NCI-H82 (cell line): ENCODE measurements at places on chromosomes 1 and 21.

DNA sequence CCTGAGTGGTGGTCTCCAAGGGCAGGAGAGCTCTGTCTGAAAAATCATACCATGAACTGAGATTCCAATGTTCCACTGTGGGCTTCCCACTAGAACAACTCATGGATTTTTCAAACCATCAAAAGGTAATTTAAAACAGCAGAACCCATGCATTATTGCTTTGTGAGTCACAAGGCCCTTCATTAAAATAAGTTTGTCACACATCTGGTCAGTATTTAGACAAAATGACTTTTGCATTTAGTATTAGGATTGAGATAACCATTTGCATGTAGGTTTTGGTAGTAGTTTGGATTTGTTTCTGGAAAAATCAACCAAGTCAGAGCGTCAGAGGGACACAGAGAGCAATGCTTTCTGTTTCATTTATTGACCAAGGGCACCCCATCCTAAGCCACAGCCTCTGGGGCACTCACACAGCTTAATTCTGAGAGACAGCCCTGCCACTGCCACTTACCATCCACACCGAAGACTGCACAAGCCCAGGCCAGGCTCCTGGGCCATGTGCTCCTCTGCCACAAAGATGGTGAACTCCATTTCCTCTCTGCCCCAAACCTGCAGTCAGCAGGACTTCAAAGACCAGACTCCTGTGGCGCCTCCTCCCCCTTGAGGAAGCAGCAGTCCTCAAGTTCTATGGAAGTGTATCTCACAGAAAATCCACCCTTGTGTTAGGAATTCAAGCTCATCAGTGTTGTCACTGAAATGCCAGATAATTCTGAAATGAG lies 132.6 kb upstream of the DUSP10 start:
- peak; percentile 19 for DNase-seq

DNA sequence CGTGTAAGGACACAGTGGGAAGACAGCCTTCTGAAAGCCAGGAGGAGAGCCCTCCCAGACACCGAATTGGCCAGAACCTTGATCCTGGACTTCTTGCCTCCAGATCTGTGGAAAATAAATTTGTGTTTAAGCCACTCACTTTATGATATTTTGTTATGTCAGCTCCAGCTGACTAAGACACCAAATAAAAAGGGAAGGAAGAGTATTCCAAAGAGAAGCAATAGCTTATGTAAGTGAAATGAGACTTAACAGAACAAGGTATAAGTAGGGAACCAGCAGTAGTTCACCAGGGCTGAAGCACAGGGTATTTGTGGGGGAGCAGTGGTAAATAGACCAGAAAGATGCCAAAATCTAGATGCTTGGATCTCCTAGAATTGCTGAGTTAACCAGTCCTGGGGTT lies 94.2 kb upstream of the WLS start:
- DNase-seq = no peak

DNA sequence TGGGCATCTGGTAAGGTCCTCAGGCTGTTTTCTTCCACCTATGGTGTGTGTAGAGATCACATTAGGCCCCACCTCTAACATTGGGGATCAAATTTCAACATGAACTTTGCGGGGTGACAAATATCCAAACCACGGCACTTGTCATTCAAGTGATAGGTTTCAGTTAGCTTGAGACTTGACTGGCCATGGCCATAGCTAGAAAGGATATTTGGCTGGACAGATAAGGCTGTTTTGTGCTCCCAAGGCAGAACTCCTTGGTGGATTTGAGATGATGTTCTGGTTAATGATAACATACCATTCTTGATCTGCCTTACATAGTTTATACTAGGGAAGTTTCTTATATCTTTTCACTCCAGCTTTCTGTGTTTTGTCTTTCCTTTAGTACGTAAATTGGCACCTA lies 48.5 kb downstream of the CELF3 start:
- no peak for DNase-seq

DNA sequence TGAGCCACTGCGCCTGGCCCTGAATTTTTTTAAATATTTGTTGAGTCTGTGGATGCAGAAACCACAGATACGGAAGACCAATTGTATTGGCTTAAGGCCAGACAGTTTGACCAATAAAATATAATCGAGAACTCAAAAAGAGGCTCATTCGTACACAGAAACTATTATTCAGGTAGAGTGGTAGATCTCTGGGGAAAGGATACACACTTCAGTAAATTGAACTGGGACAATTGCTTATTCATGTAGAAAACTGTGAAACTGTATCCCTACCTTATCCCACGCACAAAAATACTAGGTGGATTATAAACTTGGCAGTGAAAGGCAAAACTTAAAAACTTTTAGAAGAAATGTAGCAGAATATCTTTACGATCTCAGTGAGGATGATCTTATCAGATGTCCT lies 25.0 kb upstream of the SHE start:
- no peak for DNase-seq

GRCh38 chr1:237911911-237912310 lies 21.2 kb upstream of the ZP4 start:
- DNase-seq = no peak

- no peak for DNase-seq
Observed at GRCh38 chr1:78624035-78624434, 3.8 kb downstream of the IFI44L start.

- no peak for DNase-seq
Observed at GRCh38 chr21:41189150-41189745, 21.3 kb downstream of the BACE2 start.

DNA sequence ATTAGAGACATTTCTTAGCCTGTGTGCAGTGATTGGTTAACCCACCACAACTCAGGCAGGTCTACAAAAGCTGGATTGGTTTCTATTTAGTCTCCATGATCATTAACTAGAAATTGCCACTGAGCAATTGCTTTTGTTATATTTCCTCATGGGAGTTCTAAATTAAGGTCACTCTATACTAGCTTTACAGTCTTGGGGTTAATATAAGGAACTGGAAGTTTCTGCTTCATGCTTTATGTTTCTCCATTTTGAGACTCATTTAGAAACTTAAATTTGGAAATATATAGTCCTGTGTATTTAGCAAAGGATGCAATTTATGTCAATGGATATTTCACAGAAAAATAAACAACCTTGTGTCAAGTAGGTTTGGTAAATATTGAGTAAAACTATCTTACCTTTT lies 137.5 kb downstream of the HLX start:
- no peak for DNase-seq

DNA sequence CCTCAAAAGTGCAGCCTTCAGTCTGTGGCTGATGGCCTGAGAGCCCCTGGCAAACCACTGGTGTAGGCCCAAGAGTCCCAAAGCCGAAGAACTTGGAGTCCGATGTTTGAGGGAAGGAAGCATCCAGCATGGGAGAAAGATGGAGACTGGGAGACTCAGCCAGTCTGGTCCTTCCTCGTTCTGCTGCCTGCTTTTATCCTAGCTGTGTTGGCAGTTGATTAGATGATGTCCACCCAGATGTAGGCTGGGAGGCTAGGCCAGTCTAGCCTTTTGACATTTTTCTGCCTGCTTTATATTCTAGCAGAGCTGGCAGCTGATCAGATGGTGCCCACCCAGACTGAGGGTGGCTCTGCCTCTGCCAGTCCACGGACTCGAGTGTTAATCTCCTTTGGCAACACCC lies 1.1 kb upstream of the LYPD8 start:
- no peak for DNase-seq

DNA sequence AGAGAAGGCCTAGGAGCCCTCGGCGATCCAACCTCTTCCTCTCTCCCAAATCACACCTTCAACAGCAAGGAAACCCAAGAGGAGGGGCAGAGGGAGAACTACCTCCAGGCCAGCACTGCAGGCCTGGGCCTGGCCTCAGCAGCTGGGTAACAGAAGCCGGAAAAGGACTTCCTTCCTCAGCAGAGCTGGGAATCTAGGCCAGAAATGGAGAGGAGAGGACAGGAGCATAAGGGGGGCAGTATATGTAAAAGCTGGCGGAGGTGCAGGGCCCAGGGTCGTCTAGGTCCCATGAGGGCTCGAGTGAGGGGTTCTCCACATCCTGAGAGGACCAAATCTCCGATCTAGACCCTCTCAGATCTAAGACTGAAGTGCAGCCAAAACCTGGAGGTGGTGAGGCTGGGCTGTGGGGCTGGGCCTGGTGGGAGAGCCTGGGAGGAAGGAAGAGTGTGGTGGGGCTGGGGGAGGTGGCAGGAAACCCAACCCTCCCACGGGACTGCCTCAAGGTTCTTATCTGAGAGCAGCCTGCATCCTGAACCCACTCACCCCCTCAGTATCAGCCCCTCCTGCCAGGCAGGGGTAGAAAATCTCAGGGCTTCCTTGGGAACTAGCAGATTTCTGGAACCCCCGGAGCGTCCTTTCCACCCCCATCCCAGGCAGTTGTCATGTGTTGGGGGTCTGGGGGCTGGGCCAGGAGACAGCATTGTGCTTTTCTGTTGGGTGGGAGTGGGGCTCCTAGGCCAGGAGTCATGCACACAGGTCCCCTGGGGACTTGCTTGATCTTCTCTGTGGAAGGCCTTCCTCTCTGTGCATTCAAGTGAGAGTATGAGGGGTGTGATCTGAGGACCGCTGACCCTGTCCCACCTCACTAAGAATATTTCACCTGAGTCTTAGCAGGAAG lies 33.0 kb downstream of the PIK3C2B start:
- DNase-seq = no peak

DNA sequence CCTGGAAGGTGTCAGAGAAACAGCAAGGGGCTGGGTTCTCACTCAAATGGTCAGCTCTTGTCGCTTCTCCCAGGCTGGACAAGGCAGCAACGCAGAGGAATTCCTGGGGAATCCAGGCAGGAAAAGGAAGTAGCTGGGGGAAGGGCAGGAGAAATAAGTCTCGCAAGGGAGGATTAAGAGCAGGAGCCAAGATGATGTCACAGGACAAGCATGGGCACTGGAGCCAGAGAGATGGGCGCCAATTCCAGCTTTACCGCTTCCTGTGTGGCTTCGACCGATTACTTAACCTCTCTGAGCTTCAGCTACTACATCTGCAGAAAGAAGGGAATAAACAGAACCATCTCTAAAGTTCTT lies 70.5 kb downstream of the SSBP3 start:
- DNase-seq = peak; percentile 66

DNA sequence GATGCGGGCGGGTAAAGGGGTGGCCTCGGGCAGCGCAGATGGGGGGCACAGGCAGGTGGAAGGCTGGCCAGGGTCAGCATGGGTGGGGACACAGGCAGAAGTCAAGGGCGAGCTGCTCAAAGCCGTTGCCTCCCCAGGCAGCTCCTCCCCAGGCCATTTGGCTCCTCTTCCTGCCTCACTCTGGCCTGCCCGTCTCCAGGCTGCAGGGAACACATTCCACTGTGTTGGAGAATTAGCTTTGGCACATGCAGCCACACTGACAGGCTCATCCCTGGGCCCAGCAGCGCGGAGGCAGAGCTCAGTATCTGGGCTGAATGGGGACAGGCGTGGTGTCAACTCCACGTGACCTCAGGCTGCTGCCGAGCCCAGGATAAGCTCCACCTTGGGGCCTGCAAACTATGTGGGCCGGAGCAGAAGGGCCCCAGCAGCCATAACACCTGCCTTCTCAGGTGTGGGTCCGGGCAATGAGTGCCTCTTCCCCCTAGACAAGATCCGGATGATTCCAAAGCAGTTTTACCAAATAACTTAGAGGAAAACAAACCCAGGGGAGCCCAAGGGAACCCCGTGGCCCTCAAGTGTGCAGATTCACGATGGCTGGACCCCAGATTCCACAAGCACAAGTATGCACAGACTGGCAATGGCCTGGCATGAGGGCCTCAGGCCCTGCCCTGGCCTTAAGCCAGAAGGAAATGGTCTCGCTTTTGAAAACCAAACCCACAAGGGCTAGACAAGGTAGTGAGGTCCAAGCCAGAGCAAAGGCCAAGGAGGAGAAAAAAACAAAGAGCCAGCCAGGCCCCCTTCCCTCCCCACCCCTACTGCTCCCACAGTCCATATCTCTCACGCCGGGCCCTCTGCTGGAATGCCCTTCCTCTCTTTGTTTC lies 40.2 kb downstream of the HSPG2 start:
- no peak for DNase-seq

DNA sequence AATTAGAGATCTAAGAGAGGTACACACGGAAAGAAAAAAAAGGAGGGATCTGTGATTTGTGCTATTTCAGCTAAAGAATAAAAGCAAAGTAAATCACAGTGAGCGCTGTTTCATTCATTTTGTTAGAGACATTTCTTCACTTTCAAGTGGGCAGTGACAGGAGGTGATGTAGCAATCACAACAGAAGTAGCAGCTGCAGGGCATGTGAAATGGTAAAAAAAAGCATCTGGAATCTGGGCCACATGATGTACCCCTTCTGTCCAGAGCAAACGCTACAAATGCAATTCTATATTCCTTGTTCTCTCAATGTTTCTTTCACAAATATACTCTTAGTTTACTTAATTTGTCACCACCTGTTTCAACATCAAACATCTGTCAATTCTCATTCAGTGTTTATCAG lies 786.5 kb downstream of the LRRIQ3 start:
- no peak for DNase-seq

DNA sequence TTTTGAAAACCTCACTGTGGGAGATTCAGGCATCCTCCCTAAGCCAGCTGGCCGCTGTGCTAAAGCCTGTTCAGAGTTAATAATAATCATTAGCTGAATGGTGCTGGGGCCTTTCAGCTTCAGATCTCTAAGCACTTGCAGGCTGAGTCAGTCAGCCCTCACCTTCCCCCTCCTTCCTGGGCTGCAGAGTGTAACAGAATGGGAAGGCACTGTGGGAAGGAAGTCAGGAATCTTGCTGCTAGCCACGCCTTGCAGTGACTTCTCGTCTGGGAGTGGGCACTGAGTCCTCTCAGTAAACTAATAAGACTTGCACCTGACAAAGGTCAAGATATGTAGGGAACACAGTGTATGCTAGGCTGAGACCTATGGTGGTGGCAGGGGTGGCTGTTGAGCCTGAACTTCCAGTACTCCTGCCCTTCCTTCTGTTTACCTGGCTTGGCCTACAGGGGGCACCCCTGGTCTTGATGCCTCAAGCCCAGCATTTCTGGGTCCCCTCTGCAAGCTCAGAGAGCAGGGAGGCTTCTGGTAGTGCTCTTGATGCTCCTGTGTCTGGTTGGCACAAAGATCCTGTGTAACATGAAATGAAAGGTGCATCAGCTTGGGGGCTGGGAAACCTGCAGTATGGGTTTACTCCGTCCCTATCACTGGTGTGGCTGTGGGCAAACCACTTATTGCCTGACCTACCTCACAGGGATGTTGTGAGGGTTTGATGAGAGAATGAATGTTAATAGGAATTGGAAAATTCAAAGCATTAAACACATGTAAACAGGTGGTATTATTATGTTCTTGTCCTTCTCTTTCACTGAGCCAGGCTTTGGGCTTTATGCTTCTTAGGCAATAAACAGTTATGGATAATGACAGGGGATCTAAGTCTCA lies 6.0 kb downstream of the CYB561D1 start:
- DNase-seq = peak; percentile 74

GRCh38 chr1:91697416-91697815 lies 188.5 kb downstream of the TGFBR3 start:
- no peak for DNase-seq

- DNase-seq = no peak
Observed at GRCh38 chr1:243628476-243628907, 221.6 kb downstream of the AKT3 start.
